8988T (cell line): ENCODE measurements at places on chromosomes 5 and 9.
A peak's percentile ranks its signal among the peaks of the same experiment; 100 is the strongest.

- DNase-seq = no peak
Measured at GRCh38 chr9:90874194-90874593, 72.6 kb downstream of the SYK start.

DNA sequence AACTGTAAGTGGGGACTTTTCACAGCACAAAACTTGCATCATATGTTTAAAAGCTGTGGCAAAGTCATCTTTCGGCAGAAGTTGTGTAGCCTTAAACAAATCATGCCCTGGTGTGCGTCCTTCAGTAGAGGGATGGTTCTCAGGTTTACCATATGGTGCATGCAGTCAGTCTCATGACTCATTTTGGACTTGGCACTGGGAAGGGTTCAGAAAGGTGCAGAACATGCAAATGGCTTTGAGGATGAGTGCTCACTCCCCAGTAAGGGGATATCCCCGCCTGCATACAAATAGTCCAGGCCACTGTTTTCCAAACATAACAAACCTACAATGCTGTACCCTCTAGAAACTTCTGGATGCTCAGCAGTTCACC, 260.3 kb downstream of the NDUFS4 start:
- no peak for DNase-seq

DNA sequence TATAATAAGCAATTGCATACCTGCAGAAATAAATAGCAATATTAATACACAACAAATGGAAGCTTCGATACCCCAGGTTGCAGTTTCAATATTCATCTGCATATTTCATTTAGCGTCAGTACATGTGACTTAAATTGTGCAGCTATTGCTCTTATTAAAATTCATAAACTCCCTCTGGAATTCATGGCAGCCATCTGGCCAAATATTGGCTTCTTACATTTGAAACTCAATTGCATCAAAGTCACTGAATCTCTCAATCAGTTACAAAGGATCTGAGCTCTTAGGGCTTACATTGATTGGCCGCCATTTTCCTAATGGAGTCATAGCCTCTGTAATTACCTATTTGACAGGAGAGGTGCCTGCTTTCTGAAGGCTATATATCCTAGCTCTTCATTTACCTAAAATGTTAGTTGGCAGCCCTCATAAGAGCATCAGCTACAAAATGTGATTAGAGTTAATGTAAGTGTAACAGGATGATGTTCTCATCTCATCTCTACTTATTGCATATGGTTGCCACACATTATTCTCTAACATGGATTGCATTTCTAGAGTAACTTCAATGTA, 453.5 kb downstream of the CAAP1 start:
- DNase-seq = no peak

GRCh38 chr5:36279054-36279698, 22.5 kb downstream of the RANBP3L start:
- no peak for DNase-seq

- no peak for DNase-seq
Measured at GRCh38 chr9:100729336-100729895, 151.5 kb downstream of the CAVIN4 start.

- DNase-seq = no peak
Measured at GRCh38 chr5:153390569-153390968, 99.9 kb upstream of the GRIA1 start.

DNA sequence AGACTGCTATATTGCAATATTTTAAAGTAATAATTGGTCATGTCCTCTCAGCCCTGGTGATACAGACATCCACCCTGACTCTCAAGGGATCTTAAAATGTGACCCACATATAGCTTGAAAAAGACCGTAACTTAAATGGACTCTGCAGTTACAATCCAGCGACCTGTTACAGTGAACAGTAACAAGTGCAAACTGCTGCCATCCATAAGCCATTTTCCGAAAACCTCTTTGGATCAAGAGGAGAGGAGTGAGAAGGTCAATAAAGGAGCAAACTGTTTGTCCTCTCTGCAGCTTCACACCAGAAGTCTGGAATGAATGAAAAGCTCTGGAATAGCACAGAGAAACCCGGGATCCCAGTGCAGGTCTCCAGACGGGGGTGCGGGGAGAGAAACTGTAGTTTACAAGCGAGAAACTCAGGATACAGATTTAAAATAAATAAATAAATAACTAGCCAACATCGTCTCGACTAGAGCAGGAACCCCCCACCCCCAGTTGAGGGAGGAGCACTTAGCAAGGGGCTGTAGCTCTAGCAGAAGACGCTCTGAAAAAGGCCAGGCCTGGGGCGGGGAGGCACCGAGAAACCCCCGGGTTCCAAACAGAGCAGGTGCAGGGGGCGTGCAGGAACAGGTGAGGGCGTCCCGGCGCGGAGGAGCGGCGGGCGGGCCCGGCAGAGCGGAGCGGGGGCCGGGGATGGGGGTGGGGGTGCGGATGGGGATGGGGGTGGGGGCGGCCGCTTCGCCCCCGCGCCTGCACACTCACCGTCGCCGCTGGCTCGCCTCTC, 572 bp downstream of the ZDHHC21 start:
- no peak for DNase-seq

DNA sequence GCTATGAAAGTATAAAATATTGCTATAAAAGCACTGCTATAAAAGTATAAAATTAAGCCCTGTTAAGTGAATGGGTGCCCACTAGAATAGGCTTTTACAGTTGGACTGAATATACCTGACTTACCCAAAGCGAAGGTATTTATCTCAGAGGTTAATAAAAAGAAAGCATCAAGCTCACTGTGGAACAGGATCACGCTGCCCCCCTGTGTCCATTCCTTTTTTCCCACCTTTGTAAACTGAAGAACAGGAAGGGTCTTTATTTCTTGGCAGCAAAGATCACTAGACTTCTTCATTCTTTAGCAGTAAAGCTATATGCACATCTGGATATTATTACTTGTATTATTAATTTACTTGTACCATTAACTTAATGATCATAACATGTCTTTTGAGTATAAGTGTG, 22.1 kb upstream of the PLPP6 start:
- DNase-seq = no peak

DNA sequence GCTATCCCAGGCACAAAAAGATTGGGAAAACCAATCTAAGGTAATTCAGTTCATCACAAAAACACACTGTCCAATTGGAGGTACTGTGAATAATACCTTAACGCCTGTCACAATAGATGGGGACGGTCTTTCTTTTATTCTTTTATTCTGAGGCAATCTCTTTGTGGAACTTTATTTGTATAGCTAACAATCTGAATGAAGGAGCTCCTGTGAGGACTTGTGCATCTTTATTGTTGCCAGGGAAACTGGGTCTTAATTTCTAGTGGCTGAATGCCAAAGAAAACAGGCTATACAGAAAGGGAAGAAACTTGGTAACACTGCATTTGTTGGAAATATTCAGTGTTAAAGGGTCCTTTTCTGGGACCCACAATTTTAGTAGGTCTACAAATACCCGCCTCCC, 546.9 kb upstream of the C9orf72 start:
- no peak for DNase-seq

DNA sequence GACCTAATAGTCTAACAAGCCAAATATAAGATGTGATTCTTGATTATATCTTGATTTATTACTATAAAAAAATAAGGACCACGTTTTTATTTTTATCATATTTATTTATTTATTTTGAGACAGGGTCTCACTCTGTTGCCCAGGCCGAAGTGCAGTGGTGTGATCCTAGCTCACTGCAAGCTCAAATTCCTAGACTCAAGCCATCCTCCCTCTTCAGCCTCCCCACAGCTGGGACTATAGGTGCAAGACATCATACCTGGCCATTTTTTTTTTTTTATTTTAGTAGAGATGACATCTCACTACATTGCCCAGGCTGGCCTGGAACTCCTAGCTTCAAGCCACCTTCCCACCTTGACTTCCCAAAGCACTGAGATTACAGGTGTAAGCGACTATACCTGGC, 61.0 kb upstream of the LARP1 start:
- no peak for DNase-seq

DNA sequence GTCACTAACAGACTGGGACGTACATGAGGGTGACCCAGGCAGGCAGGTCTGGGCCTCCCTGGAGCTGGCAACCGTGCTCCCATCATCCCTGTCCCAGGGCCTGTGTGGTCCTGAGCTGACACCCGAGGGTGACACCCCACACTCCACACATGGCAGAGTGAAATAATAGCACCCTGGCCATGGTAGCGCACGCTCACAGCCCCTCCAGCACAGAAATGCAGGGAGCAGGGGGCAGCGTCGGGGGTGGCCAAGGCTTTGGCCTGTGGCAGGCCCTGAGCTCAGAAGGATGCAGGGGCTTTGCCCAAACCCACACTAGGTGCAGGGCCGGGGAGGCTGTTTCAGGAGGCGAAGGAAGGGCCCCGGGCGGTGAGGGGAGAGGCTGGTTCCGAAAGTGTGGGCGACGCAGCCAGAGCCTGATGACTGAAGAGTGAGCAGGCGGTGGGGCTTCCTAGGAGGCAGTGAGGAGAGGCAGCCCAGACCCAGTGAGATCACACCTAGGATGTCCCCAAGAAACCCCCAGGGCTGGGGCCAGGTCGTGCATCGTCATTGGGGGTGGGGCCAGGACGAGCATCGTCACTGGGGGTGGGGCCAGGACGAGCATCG, 12.9 kb downstream of the OR2V2 start:
- DNase-seq = peak; percentile 56

- DNase-seq = no peak
Measured at GRCh38 chr5:15643731-15644130, 143.8 kb downstream of the FBXL7 start.

GRCh38 chr5:76379855-76380254, 23.2 kb upstream of the IQGAP2 start:
- DNase-seq = no peak

- no peak for DNase-seq
Measured at GRCh38 chr5:53944981-53945380, 365.4 kb downstream of the ARL15 start.

- no peak for DNase-seq
Measured at GRCh38 chr5:136094913-136095641, 37.6 kb upstream of the SMAD5 start.

DNA sequence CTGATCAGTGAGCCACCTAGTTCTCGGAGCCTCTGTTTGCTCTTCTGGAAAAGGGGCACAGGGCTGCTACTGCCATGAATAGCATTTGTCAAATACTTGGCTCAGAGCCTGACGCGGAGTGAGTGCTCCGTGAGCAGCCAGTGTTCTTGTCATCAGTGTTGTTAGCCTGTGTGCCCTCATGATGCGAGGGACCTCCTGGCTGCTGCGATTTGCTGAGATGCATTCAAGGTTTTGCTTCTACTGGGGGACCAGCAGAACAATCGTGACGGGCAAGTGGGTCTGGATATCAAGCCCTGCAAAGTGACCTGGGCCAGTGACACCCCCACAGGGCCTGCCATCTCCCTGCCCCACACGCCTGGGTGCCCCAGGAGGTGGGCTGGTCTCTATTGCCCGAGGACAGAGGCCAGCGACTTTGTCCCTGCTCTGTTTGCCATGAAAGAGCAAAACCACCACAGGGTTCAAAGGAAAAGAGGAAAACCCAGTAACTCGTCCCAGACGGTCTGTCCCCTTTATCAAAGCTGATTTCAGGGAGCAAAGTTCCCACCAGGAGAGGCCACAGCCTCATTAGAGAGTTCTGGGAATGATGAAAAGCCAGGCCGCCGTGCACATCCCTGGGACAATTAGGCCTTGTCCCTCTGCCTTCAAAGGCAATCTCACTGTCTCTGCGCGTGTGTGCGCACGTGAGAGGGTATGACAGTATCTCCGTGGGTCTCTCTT, 86.5 kb upstream of the LMX1B start:
- no peak for DNase-seq

DNA sequence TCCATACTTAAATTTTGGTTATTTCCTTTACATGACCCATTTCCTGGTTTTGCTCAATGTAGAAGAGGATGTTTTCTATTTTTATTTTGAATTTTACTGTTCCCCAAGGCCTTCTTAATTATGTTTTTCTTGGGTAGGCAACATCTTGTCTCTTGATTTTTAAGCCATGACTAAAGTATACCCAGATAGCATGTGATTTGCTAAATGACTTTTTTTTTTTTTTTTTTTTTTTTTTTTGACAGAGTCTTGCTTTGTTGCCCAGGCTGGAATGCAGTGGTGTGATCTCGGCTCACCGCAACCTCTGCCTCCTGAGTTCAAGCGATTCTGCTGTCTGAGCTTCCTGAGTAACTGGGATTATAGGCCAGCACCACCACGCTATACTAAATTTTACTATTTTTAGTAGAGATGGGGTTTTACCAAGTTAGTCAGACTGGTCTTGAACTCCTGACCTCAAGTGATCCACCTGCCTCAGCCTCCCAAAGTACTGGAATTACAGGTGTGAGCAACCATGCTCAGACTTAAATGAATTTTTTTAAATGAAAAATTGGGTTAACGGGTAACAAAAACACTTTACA, 198.6 kb upstream of the DAB2 start:
- DNase-seq = no peak

GRCh38 chr5:14726066-14726838, 61.7 kb downstream of the OTULIN start:
- DNase-seq = no peak

DNA sequence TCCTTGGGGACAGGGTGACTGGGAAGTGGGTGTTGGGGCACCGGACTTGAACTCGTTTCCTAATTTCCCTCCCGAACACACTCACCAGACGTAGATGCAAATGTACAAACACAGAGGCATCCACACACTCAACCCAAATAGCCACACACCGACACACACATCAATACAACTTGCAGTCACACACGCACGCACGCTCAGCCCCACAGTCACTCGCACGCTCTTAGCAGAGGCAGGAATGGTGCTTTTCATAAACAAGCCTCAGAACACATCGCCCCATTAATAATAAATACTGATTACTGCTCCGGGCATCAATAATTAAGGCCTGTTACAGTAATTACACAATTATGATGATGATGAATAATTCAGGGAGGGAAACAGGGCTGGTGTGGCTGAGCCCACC, 5.7 kb downstream of the BARHL1 start:
- DNase-seq = no peak

GRCh38 chr5:129445379-129445778, 14.7 kb upstream of the ADAMTS19 start:
- no peak for DNase-seq

GRCh38 chr5:82011761-82012160, 39.9 kb downstream of the ATG10 start:
- DNase-seq = no peak

DNA sequence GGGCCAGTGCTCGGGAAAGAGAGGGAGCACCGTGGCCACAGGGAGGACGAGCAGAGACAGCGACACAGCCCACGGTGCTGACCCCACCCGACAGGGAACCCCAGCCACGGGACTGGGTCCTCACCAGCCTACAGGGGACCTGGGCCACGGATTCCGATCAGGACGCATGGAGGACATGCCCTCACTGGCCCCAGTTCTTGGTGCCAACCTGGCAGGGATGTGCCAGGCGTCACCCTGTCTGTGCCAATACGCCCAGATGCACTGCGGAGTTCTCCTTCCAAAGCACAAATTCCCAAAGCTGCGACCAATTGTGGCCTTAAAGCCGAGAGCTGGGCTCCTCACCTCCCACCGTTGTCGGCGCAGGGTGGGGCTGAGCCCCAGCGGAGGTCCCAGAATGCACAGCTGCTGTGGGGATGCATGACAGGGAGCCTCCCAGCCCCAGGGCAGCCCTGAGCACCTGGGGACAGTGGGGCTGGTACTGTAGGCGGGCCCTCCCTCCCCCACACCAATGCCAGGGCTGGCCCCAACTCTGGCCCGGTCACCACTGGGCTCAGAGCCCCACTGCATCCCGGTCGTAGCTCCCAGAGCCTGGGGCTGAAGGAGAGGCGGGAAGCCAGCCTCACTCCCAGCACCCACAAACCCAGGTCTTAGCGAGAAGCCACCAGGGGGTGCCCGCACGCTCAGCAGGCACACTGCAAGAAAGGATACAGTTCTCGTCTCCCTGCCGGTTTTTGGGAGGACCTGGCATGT, 44.2 kb downstream of the NKD2 start:
- DNase-seq = peak; percentile 91

- DNase-seq = no peak
Measured at GRCh38 chr9:77463151-77463550, 185.0 kb downstream of the GNA14 start.
